ENCODE measurements at places on chromosomes 3 and 15. TPM values are rescaled to one million over a fixed set of nuclear protein-coding genes. Genes with fewer than 3 reads are reported as not detected.

DNA sequence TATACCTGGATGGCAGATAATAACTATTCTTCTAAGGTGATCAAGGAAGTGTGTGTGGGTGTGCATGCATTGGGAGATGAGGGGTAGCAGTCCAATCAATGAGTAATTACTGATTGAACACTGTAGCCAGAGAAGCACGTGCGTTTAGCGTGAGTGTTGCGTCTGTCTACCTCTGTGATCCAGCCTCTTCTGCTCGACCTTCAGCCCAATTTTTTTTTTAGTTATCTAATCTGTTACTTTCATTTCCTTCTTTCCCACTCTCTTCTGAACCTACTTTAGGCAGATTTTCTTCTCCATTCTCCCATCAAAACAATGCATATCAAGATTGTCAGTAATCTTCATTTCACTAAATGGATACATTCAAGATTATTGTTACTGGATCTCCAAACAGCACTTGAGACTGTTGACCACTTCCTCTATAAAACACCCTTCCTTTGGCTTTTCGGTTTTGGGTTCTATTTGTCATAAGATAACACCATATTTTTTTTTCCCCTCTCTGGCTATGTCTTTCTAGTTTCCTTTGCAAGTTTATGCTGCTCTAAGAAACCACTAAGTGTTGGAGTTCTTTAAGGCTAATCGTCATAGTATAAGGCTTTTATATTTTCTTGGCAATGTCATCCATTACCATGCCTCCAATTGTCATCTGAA, 41.0 kb downstream of the MCTP2 start:
- H3K4me1 ChIP-seq = no peaks in the 10 kb centered on the region
- no peak overlapping the region for H3K27ac ChIP-seq
- DNase-seq = no peak
- no peaks in the 10 kb centered on the region for H3K27me3 ChIP-seq

- no peak overlapping the region for H3K4me3 ChIP-seq
- no peak for DNase-seq
- no peaks in the 10 kb centered on the region for H3K36me3 ChIP-seq
- H3K27me3 ChIP-seq = no peaks in the 10 kb centered on the region
These were observed 27.5 kb downstream of the PLOD2 start for GRCh38 chr3:146133441-146133840.

GRCh38 chr3:112582244-112582874, 20.5 kb downstream of the SLC35A5 start:
- H3K27me3 ChIP-seq = no peaks in the 10 kb centered on the region
- H3K4me1 ChIP-seq = no peaks in the 10 kb centered on the region
- H3K4me3 ChIP-seq = no peak overlapping the region
- no peak for DNase-seq

GRCh38 chr15:29596266-29596665, 226.0 kb downstream of the TJP1 start:
- H3K4me1 ChIP-seq = no peaks in the 10 kb centered on the region
- no peaks in the 10 kb centered on the region for H3K27me3 ChIP-seq
- no peak overlapping the region for H3K4me3 ChIP-seq

DNA sequence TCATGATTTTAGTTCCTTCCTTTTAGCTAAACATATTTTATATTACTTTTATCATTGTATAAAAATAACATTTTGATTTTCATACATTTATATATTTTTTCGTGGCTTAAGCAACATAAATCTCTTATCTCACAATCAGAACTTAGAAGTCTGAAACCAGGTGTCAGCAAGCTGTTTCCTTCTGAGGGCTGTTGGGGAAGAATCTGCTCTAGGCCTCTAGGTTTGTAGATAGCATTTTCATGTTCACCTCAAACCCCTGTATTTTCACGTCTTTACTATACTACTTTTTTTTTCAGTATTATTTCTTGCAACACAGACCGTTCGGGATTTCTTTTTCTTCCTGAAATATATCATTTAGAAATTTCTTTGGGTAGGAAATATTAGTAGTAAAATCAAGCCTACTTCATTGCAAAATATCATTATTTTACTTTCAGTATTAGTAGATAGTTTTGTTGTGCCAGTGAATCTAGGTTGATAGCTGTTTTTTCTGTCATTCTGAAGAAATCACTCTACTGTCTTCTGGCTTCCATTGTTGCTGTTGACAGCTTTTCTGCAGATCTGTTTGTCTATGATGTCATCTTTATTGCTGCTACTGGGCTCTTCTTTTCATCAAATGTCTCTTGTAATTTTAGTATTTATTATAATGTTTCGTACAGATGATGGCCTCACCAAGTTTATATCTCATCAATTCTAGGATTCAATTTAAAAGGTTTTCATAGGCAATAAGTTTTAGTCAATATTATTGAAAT, 756.3 kb downstream of the VGLL3 start:
- no peak overlapping the region for H3K27ac ChIP-seq
- H3K36me3 ChIP-seq = no peaks in the 10 kb centered on the region
- H3K27me3 ChIP-seq = no peaks in the 10 kb centered on the region
- no peaks in the 10 kb centered on the region for H3K4me1 ChIP-seq
- no peak for DNase-seq

DNA sequence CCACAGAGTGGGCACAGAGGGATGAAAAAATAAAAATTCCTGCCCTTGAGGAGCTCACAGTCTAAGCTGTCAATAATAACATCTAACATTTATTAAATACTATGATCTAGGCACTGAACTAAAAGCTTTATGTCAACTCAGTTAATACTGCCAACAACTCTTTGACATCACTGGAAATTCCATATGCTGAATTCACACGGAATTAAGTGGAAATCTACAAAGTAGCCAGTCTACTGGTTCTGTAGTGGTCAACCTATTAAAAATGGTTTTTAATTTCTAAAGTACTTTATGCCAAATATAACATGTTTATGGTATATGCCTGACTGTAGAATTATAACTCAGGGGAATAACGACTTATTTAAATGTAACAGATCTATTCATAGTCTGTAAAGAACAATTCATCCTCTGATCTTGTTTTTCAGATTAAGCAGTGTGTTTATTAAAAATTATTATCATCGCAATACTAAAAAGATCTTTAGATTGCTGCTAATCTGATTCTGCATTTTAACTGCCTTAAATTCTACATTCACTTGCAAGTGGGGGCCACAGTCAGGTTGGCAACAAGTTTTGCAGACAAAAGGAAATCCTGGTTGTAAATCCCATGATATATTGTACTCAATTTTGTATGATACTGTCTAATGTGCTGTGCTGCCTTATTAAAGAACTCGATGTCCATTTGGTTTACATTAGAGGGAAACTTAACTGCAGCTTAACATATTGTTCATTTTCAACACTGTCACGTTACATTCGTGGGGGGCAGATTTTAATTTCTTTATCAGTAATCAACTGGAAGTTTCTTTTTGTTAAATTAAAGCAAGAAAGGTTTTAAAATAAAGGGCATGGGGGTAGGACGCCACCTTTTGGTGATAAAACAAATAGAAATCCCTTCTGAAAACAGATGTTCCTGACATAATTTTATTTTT, 2.6 kb upstream of the FOXP1 start:
- H3K36me3 ChIP-seq = no peaks in the 10 kb centered on the region
- DNase-seq = no peak
- peaks cover 8% of the 10 kb centered on the region for H3K27me3 ChIP-seq
- peak overlapping the region; percentile 92 for H3K27ac ChIP-seq

- DNase-seq = peak; percentile 18
- H3K4me1 ChIP-seq = no peaks in the 10 kb centered on the region
- no peaks in the 10 kb centered on the region for H3K36me3 ChIP-seq
- H3K27ac ChIP-seq = no peak overlapping the region
- no peaks in the 10 kb centered on the region for H3K27me3 ChIP-seq
These were observed 353.7 kb downstream of the CNTN6 start for GRCh38 chr3:1446531-1446930.

DNA sequence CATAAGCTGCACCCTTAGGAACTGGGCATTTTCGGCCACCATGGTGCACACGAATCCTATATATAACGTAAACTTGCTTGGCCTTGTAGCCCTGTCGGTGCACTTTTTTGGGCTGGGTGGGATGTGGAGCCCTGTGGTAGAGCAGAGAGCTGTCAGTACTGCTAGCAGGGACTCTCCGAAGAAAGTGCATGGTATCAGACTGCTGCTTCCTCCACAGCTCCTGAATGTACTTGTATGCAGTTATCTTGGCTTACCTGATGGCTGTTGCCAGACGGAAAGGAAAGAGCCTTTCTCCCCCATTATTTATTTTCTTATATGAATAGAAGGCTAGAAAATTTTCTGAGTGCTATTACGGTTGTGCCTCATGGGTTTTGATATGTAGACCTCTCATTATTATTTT, 8.4 kb downstream of the GALK2 start:
- no peak for DNase-seq
- no peaks in the 10 kb centered on the region for H3K4me1 ChIP-seq
- H3K4me3 ChIP-seq = no peak overlapping the region
- H3K27me3 ChIP-seq = no peaks in the 10 kb centered on the region
- H3K36me3 ChIP-seq = no peaks in the 10 kb centered on the region

DNA sequence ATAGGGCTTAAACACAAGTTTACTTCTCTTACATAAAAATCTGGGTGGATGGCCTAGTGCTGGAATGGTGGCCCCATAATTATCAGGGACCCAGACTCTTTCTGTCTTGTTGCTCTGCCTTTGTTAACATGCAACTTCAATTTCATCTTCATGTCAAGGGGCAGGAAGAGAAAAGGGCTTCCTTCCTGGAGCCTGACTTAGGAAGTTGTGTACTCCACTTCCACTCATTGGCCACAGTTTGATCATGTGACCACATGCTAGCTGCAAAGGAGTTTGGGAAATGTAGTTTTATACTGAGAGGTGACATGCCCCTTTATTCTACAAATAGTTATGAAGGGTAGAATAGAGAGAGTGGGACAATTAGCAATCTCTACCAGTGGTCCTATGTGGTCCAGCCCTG, 39.3 kb downstream of the RHCG start:
- H3K27ac ChIP-seq = no peak overlapping the region
- no peak overlapping the region for H3K4me3 ChIP-seq
- DNase-seq = no peak
- H3K4me1 ChIP-seq = peaks cover 39% of the 10 kb centered on the region

DNA sequence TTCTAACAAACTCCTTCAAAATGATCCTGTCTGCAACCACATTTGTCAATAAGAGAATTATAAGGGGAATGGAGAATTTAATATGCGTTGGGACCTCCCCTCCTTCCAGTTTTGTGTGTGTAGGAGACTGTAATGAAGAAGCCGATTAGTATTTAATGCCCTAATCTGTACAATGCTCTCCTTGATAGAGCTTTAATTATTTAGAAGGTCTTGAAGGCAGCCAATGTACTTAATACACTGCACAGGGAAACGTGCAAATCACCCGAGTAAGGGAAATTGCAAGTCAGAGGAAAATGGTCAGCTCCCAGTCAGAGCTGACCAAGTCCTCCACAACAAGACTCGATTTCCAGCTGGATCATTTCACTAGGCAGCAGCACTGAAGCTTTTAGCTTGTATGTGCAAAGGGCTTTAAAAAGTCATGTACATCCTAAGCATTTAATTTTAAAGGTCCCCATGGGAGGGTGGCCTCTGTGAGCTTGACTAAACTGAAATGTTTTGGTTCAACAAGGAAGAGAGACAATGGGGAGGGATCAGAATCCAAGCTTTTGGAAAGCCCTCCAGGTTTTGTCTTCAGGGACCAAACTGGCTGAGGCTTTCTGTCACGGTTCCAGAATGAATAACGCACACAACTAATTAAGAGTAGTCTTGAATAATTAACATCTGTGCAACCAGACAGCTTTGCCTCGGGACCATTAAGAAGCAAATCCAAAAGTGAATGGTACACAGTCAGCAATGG, 159.8 kb upstream of the MITF start:
- peaks cover 8% of the 10 kb centered on the region for H3K4me1 ChIP-seq
- no peaks in the 10 kb centered on the region for H3K36me3 ChIP-seq
- no peak overlapping the region for H3K4me3 ChIP-seq
- no peaks in the 10 kb centered on the region for H3K27me3 ChIP-seq
- DNase-seq = no peak

DNA sequence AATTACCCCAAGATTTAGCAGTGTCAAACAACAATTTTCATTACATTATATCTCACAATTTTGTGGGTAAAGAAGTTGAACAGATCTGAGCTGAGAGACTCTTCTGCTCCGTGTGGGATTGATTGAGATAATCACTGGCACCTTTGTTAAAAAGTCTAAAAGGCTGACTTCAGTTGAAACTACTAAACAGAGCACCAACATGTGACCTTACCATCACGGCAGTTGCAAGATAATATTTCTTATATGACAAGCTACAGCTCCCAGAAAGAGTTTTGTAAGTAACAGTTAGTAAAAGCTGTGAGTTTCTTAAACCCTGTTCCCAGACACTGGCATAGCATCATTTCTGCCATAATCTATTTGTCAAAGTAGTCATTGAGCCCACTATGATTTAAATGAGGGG, 25.0 kb downstream of the CGGBP1 start:
- no peaks in the 10 kb centered on the region for H3K4me1 ChIP-seq
- no peak for DNase-seq
- H3K27me3 ChIP-seq = no peaks in the 10 kb centered on the region
- H3K4me3 ChIP-seq = no peak overlapping the region
- H3K36me3 ChIP-seq = no peaks in the 10 kb centered on the region

GRCh38 chr3:105950881-105951600, 82.2 kb upstream of the CBLB start:
- H3K4me1 ChIP-seq = no peaks in the 10 kb centered on the region
- no peak overlapping the region for H3K27ac ChIP-seq
- H3K4me3 ChIP-seq = no peak overlapping the region

- no peak for DNase-seq
- no peaks in the 10 kb centered on the region for H3K36me3 ChIP-seq
- H3K27me3 ChIP-seq = peaks cover 8% of the 10 kb centered on the region
- H3K4me3 ChIP-seq = no peak overlapping the region
These were observed 61.8 kb downstream of the CCDC33 start for GRCh38 chr15:74297887-74298286.

- no peaks in the 10 kb centered on the region for H3K27me3 ChIP-seq
- H3K36me3 ChIP-seq = no peaks in the 10 kb centered on the region
- no peak for DNase-seq
- no peak overlapping the region for H3K4me3 ChIP-seq
- no peak overlapping the region for H3K27ac ChIP-seq
These were observed 85.0 kb upstream of the CBLB start for GRCh38 chr3:105953831-105954230.

- H3K4me1 ChIP-seq = peaks cover 2% of the 10 kb centered on the region
- H3K36me3 ChIP-seq = no peaks in the 10 kb centered on the region
- no peak for DNase-seq
- H3K4me3 ChIP-seq = no peak overlapping the region
- H3K27ac ChIP-seq = no peak overlapping the region
- H3K27me3 ChIP-seq = no peaks in the 10 kb centered on the region
These were observed 109.6 kb upstream of the ZNF385D start for GRCh38 chr3:21860657-21861056.

GRCh38 chr15:78415284-78415683, 22.7 kb upstream of the IREB2 start:
- peak overlapping the region; percentile 29 for H3K27ac ChIP-seq
- no peaks in the 10 kb centered on the region for H3K36me3 ChIP-seq
- H3K4me3 ChIP-seq = no peak overlapping the region
- peaks cover 3% of the 10 kb centered on the region for H3K27me3 ChIP-seq
- H3K4me1 ChIP-seq = peaks cover 4% of the 10 kb centered on the region

- H3K4me1 ChIP-seq = peaks cover 38% of the 10 kb centered on the region
- peak; percentile 35 for DNase-seq
- peak overlapping the region; percentile 61 for H3K4me3 ChIP-seq
- peaks cover 19% of the 10 kb centered on the region for H3K36me3 ChIP-seq
These were observed 708 bp upstream of the GCHFR start for GRCh38 chr15:40762919-40763800.

PYGO1 gene
- 29.3 TPM for total RNA-seq

BTD gene
- 33.3 TPM for total RNA-seq

DRD3 gene
- total RNA-seq = 0.79 TPM

RLBP1 gene
- 0.83 TPM for total RNA-seq

HDC gene
- 3.5 TPM for total RNA-seq

COL6A5 gene
- total RNA-seq = 0.20 TPM

Data from spinal cord (tissue), 10 donors.